ENCODE measurements at places on chromosomes 2 and 18.

DNA sequence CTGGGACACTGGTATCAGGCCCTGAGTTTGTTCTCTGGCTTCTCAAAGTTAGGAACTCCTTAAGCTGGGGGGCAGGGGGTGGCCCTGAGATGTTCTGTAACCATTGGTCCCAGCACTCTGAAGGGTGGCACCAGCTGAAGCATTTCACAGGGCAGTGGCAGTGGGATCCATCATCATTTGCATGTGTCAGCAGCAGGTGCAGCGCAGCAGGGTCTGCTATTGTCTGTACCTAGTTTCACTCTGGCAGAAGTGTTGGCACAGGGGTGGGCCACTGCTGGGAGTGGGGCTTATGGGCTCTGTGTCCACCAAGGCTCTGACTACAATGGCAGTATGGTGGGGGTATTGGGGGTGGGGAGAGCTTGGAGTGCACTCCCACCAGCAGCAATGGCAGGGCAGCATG, 460.4 kb upstream of the ZNF804A start:
- DNase-seq: no peak

- DNase-seq: no peak
These were observed 79.2 kb downstream of the SLC25A12 start for GRCh38 chr2:171814883-171815282.

- no peak for DNase-seq
These were observed 149.8 kb downstream of the COPS8 start for GRCh38 chr2:237235383-237236095.

- DNase-seq: no peak
These were observed at the start of gene CD302 for GRCh38 chr2:159797543-159798375. CD302 (minus strand) TSS chr2:159798208; CDS start chr2:159798198, 10 bp downstream.

GRCh38 chr2:234761910-234762309, 189.9 kb upstream of the SH3BP4 start:
- DNase-seq: no peak

DNA sequence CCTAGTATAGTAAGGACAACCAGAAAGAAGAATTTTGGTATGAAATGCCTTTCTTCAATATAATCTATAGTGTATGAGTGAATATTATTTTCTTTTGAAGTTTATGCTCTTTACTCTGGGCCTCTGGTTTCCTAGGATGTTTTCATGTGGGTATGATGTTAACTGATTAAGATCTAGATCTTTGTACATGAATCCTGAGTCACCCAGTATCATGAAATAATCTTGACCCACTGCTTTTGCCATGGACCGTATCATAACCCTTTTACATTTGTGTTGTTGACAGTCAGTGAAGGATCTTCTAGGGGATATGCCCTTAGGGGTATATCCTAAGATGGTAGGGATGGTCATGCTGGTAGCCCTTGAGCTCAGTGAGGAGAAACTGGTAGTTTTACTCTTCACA, 100.3 kb downstream of the RAB3GAP1 start:
- no peak for DNase-seq
